ENCODE measurements at places on chromosomes 1 and 21.

- DNase-seq = no peak
Observed at GRCh38 chr1:183048087-183049085, 25.2 kb downstream of the LAMC1 start.

- DNase-seq = no peak
Observed at GRCh38 chr1:27161594-27161993, 6.7 kb upstream of the SLC9A1 start.

DNA sequence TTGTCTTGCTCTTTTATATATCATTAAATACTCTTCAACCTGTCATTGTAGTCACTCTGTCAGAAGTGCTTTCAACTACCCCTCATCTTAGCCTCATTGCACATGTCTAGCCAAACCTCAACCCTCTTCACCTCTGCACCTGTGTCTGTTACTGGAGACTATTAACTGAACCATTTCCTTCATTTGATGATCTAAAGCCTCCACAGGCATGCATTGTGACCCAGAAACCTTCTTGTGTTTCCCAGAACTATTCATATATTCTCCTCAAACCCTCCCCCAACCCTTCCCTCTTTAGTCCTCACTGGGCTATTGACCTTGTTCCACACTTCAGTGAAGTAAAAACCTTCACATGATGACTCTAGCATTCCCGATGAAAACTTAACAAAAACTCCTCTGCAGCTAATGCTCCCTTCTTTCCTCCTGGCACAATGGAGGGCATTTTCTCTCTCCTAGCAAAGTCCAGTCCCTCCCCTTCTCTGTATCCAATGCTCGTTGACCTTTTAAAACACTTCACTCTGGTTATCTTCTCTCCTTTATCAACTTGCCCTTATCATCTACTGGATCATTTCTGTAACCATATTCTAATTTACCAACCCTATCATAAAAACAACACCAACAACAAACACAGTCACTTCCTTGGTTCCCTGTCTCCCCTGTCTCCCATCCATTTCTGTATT is 86.1 kb downstream of the BACH1 start:
- no peak for DNase-seq

GRCh38 chr1:87795615-87796337 is 467.1 kb downstream of the LMO4 start:
- no peak for DNase-seq

DNA sequence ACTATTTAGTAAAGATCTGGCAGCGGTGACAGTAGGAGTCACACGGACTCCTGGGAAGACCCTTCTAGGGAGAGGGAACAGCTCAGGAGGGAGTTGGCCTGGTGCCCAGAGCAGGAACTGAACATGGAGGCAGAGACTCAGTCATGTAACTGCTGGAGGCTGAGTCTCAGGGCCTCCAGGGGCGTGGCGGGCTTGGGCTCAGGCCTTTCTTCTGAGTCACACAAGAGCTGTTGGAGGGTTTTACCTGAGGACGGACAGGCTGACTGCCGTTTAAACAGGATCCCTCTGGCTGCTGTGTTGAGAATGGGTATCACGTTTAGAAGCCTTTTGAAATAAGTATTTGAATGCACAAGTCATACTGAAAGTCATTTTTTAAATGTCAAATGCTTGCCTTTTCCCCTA is 7.2 kb upstream of the ETS2 start:
- DNase-seq = no peak

DNA sequence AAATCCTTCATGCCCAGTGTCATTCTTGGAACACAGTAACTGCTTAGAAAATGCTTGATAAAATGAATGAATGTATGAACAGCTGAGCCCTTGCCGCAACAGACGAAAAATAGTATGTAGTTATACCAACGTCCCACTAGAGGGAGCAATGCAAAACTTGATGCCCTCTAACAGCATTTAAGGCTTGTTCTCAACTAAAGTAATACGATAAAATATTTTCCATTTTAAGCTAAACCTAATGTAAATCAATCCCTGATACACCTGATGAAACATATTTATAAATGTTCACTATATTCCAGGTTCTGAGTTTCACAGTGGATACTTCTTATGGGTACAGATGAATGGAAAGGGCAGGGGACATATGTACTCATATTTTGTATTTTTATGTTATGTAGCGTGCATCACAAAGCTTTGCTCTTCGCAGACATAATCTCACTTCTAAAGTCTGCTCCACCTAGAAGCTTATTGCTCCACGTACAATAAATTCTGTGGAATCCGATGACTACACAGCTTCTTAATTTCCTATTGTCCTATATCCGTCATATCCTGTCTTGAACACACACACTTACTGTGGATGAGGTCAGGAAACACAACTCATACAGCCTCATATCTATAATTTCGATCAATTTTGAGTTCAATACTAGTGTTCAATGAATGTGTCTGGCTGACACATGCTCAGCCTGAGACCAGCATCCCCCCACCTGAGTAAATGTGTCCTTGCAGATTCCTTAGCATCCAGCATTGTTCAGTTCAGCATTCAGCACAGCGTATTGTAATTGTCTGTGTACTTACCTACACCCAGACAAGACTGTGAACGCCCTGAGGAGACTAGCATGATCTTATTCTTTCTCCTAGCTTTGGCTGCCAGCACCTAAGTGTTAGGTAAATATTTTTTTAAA is 4.4 kb upstream of the UTP25 start:
- DNase-seq = no peak

- DNase-seq = no peak
Observed at GRCh38 chr1:230594214-230594773, 48.0 kb upstream of the COG2 start.

GRCh38 chr1:58999676-59000075 is 215.8 kb upstream of the JUN start:
- DNase-seq = no peak

DNA sequence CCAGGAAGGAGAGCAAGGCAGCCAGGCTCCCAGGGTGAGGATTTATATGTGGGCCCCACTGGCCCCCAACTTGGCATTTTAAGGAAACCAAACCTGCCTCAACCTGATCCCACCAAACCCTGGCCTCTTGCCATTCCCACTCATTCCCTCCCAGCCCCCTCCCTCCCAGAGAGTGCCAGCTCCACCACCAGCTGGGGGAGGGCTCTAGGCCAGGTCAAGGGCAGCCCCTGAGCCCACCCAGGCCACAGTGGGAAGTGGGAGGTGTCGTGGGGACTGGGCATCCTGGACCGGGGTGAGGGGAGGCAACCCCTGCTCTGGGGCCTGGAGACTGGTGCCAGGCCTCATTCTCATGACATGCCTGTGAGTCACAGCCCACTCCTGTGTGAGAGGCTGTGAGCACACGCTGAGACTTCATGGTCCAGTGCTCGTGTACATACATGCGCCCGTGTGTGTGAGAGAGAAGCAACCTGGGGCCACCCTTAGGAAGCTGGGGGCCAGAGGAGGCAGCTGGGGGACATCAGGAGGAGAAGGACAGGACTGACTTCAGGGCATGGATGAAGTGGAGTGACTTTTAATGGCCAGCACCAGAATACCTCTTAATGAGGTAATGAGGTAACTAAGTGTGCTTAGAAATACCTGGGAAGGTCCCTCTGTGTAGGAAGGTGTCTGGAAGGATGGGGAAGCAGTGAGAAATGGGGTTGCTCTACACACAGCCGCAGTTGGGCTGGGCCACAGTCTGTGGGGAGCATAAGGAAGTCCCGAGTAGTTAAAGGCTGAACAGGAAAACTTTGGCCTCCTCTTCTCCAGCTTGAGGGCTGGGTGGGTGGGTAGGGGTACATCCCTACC is at the start of gene S100A2:
S100A2 (minus strand) TSS at position 316 of the 846 bp plus-strand sequence. CDS start 1,967 bp downstream, outside the sequence.
- DNase-seq = no peak

DNA sequence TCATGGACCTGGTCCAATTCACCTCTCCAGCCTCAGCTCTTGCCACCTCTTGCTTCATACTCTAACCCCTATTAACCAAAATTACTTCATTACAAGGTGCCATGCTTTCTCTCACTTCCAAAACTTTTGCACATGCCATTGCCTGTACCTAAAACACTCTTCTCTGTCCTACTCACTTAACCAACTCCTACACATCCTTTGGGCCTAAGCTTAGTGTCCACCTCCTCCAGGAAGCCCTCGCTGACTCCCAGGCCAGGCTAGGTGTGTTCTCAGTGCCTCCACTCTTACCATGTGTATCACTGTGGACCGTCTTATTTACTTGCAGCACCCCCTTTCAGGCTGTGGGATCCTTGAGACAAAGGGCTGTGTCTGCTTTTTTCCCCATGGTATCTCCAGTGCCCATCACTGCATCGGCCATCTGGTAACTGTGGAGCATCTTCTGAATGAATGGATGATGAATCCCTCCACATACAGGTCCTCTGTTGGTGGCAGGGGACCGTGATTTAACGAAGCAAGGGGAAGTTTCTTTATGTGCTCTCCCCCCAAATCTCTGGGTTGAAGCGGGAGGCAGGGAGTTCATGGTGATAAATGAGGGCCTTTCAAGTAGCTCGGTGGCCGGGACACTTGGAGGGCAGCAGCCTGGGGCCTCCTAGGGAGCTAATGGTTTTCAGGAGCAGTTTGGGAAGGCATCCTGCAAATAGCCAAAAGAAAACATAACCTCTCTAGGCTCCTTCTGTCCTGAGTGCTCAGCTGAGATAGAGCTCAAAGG is 111.9 kb downstream of the TRABD2B start:
- DNase-seq = no peak

DNA sequence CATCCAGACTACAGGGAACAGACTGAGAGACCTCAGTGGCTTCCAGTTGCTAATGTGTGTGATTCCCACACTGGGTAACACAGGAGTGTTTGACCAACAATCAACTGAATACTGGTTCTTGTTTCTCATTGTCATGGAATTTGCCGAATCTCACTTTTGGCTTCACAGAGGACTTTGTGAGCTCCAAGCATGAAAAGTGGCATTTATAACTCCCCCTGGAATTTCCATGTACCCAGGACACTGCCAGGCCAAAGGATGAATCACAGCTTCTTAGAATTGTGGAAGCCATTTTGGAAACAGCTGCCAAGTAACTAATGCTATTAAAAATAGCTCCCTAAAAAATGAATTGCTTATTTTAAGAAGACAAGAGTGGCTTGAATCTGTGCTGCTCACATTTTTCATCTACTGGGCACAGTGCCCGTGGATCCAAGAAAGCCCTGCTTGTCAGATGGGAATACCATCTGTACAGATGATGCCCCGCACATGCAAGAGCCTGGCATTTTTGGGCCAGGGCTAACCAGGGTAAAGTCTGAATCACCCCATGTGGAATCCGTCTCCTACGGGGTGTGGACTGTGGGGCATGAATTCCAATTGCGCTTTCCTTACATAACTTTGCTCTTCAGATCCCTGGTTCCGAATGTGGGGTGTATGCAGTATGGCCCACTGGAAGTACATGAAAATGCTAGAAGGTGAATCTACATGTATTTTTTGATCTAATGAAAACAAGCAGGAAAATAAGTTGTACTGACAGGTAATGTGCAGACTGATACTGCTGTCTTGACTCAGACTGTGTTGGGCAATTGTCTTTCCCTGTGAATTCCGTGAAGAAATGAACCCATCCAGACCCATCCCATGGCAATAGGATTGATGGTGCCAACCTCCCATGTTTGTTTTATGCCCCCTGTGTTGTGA is 487.3 kb downstream of the SIPA1L2 start:
- no peak for DNase-seq

DNA sequence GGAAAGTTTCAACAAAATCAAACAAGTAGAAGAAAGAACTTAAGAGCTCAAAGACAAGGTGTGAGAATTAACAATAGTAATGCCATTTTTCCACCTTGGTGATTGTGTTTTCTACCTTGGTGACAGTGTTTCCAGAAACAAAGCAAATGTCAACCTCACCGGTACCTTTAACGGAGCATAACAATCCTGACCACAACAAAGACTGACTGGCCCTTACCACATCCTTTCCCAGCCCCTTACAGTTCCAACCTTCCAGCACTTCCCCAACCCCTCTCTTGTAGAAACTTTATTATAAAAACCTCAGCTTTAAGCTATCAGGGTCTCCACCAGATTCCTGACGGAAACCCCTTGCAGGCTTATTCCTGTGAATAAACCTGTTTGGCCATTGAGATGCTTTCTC is 16.7 kb downstream of the STYXL2 start:
- DNase-seq = no peak

GRCh38 chr1:18494304-18494703 is 13.6 kb downstream of the KLHDC7A start:
- DNase-seq = no peak

GRCh38 chr1:159996653-159997052 is 35.1 kb downstream of the PIGM start:
- DNase-seq = no peak

- DNase-seq = no peak
Observed at GRCh38 chr1:62294261-62294660, 25.0 kb downstream of the KANK4 start.

DNA sequence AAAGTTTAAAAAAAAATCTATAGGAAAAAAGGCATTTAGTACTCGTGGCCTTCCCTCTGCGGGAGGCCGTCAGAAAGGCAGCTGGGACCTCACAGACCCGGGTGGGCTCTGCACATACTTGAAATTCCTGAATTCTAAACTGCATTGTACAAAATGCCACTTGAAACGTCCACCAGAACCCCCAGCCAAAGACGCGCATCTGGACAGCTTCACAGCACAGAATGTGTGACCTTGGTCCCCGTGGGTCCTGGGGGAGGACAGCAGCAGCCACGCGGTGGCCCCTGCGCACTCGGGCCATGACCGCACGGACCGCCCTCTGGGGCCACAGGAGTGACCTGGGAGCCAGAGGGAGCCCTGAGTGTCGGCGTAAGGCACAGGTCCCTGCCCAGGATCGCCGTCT is 20.6 kb upstream of the MRPS14 start:
- no peak for DNase-seq
